ENCODE measurements at places on chromosomes 1 and 21.

- no peak for DNase-seq
Observed at GRCh38 chr1:11142618-11143391, 43.1 kb upstream of the EXOSC10 start.

DNA sequence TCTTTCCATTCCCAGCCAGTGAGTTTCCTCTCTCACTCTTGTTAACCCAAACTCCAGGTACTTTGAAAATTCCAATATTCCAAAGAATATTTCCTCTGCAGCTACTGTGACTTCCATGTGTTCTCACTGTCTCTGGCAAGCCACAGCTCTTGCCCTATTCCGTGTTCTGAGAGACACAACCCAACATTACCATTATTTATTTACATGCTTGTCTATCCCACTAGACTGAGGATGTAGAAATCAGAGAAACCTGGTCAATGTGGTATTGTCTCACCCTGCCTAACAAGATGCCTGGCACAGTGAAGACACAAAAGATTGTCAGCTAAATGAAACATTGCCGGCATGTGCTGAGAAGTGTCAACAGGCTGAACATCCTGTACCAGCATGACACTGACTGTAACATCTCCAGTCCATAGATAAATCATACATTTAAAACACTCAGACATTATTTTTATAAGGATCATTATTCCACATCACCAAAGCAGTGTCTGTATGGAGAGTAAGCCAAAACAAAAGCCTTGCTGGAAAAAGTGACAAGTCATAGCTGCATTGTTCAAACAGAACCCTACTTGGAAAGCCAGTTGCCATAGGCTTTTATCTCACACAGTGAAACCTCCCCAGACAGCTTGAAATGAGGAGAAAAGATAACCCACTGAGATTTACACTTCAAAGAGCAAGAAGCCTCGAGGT is 72.3 kb downstream of the SIPA1L2 start:
- no peak for DNase-seq

- DNase-seq = no peak
Observed at GRCh38 chr1:114079596-114080190, 74.0 kb downstream of the SYT6 start.

DNA sequence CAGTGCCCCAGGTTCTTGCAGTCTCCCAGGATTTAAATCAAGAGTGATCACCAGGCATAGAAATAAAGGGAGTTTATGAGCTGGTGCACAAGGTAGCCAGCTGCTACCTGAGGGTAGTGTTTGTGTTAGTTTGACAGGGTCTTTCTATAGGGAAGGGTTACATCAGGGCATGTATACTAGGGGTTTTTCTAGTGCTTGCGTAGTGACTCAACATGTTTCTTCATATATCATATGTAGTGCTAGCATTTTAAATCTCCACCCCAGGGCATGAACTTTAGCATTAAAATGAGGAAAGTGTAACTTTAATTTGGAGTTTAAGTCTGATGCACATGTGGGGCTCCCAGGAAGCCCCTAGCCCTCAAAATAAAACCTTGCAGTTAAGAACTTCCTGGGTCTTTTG is 86.5 kb upstream of the TNR start:
- no peak for DNase-seq

GRCh38 chr1:237227476-237227875 is 185.5 kb downstream of the RYR2 start:
- DNase-seq = no peak

DNA sequence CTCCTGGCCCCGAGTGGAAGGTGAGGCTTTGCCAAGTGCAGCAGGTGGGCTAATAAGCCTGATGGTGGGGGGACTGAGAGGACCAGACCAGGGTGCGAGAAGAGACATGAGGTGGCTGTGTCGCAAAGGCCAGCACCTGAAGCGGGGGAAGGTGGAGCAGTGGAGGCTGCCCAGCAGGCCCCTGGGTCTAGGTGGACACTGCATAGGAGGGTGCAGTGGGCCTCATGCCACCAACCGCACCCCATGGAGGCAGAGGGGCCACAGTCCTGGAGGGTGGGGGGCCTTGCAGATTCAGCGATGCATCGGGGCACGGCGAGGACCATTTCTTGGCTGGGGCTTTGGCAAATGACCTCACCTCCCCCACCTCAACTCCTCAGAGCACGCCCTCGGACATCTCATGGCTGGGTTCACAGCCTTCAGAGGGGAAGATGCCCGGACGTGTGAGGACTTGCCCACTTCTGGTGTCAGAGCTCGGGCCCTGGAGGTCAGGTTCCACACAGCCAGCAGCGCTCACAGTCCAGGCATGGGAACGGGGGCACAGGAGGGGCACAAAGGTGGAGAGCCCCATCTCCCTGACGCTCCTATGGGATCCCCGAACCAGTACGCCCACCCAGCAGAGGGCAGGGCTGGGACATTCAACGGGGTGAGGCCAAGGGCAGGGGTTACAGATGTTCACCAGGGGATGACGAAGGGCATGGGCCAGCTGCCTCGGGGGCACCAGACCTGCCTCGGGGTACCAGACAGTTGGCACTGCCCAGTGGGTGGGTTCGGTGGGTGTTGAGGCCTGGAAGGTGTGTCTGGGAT is 35.4 kb downstream of the UBE2G2 start:
- DNase-seq = no peak

- DNase-seq = no peak
Observed at GRCh38 chr1:44537538-44537937, 132.5 kb downstream of the RNF220 start.

DNA sequence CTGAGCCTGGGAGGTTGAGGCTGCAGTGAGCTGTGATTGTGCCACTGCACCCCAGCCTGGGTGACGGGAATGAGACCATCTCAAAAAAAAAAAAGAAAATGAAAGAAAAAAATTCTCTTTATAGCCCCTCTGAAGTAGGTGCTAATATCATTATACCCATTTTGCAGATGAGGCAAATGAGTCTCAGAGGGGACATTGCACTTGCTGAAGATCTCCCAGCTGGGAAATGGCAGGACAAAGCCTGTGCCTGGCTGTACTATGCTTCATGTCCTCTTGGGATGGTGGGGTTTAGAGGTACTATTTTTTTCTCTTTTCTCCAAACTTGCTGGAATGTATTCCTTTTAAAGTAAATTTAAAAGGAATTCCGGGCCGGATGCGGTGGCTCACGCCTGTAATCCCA is 1.6 kb downstream of the SMPDL3B start:
- DNase-seq = no peak

DNA sequence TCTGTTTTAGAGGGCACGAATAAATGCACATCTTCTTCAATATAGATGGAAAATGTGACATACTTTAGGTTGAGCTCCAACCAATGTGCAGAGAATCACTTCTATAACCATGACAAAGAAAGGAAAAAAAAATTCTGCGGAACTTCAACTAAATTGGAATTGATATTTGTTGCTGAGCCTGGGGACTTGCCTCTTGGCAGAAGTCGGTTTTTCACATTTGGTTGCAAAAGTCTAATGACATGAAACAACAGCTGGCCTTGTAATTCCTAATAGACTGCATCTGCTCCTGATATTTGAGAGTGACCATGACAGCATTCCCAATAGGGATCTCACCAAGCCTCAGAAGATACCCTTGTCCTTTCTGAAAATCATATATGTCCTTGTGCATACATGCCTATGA is 112.8 kb downstream of the PRRX1 start:
- DNase-seq = no peak

GRCh38 chr1:193322211-193322610 is 135.8 kb upstream of the B3GALT2 start:
- DNase-seq = no peak

DNA sequence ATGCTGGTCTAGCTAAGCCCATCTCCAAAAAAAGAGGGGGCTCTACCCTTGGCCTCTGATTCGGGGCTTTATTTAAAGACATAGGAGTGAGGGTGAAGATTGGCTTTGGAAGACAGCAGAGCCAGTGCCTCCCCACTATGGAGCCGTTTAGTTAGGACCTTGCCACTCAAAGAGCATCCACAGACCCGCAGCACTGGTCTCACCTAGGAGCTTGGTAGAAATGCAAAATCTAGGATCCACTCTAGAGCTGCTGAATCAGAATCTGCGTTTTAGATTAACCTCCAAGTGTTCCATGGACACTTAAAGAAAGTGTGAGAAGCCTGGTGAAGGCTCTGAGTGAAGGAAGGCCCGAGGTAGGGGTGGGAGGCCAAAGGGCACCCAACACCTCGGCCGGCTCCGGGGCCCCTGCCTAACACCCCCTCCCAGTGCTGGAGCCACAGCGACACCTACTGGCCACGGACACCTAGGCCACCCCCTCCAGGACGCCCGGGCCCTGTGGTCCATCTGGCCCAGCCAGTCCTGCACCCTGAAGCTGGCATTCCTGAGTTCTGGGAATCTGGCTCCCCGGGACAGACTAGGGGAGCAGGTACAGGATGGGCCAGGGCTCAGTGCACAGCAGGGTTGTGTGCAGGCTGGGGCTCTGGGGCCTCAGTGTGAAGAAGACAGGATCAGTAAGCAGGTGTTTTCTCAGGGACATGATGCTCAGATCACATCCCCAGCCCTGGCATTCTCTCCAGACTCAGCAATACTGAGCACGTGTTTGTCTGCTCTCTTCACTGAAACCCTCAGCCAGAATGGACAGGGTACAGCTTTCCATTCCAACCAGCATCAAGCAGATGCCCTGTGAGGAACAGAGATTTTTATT is 79.2 kb downstream of the TMEM53 start:
- peak; percentile 83 for DNase-seq

- no peak for DNase-seq
Observed at GRCh38 chr1:55481634-55482033, 266.5 kb upstream of the USP24 start.

- peak; percentile 72 for DNase-seq
Observed at GRCh38 chr1:181061891-181062835, 26.3 kb upstream of the IER5 start.

DNA sequence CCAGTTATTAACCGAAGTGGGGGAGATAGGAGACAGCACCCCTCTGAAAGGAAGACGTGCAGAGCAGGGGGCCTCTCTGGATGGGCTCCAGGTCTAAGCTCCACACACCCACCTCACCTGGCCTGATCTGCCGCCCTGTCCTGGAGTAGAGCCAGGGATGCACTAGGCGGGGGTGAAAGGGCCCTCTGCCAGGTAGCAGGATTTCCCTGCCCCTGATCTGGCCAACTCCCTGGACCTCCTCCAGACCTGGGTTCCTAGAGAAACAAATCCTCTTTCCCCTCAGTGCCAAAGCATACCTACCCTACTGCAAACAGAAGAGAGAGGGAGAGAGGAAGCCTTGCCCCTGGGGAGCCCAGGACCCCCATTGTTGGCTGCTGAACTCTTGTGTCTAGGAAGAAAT is 2.0 kb downstream of the CRABP2 start:
- DNase-seq = no peak

DNA sequence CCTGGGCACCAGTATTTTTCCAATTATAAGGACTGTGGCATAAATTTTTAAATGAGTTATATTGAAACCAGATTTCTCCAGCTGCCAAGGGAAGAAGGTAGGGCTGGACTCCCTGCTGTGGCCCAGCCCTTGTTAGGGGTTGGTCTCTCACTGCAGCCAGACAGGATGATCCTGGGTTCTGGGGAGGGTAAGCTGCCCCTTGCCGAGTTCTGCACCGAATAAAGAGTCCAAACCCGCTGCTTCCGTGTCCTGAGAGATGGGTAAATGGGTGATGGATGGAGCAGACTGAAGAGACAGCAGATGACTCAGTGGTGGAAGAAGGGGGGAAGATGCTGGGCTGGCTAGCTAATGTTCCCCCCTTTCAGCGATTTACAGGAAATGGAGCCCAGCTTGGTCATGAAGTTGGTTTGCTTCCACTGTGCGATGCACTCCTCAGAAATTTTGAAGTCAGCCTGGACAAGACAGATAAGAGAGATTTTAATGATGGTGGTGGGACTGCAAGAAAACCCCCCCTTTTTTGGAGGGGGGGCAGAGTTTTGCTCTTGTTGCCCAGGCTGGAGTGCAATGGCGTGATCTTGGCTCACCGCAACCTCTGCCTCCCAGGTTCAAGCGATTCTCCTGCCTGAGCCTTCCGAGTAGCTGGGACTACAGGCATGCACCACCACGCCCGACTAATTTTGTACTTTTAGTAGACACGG is 41.4 kb downstream of the YARS1 start:
- DNase-seq = no peak

DNA sequence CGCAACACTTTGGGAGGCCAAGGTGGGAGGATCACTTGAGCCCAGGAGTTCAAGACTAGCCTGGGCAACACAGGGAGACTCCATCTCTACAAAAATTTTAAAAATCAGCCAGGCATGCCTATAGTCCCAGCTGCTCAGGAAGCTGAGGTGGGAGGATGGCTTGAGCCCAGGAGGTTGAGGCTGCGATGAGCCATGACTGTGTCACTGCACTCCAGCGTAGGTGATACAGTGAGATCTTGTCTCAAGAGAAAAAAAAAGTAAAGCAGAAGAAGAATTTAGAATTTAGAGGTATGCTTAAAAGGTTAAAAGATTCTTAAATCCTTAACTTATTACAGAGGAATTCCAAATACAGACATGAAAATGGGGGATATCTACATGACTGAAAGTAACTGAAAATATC is 79.5 kb downstream of the SMYD3 start:
- no peak for DNase-seq

DNA sequence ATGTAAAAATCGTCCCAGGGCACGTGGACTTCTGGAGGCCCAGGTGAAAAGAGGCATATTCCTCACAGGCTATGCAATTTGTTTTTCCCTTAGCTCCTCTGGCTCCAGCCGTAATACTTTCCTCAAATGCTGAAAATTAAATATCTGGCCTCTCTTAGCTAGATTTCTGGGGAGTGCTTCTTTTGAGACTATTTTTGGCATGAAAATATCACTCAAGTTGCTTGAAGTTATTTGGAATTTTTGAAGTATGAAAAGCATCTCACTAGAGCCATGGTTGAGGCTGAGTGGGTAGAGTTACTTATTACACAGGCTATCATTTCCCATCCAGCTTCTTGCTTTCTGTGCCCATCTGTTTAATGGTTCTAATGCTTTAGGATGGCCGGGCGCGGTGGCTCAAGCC is 59.7 kb downstream of the MYOM3 start:
- no peak for DNase-seq

DNA sequence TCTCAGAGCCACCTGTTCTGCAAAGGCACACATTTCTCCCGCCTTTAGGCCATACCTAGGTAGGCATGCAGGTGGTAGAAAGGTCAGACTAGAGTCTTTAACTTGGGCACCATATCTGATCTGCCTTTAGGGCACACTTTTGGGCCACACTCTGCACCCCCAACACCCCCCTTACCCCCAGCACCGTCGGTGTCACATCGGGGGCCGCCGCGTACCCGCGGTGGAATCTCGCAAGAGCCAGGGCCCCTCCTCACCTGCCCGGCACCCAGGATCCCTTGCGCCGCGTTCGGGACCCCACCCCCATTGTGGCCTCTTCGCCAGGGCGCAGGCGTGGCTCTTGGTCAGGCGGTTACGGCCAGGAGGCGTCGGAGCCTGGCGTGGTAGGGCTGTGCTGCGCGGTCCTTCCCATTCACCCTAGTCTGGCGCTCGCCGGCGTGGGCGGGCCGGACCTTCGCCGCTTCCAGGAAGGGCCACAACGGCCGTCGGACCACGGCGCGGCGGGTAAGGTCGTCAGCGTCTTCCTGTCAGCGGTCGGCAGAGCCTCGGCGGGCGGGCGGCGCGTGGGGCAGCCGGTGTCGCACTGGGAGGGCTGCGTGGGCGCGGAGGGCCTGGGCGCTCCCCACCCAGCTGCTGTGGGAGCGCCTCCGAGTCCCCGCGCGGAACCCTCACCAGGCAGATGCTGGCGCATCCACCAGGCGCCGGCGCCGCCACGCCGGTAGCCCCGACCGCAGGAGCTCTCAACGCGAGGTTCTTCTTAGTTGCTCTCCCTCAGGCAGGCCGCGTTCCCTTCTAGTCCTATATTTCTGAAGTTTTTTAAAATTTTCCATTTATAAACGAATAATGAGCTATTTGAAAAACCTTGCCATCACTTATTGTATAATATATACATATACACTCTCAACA is at the start of gene DNAH14:
Gene DNAH14 (plus strand): TSS at position 341 of the 903 bp plus-strand sequence. CDS start 23,028 bp downstream, outside the sequence.
- peak; percentile 78 for DNase-seq
